ENCODE measurements at places on chromosomes 7 and 10. TPM values are rescaled to one million over a fixed set of nuclear protein-coding genes. Genes with fewer than 3 reads are reported as not detected.

The FOXP2 gene
- total RNA-seq, result 3.3 TPM

The HOXA4 gene
- total RNA-seq, result not detected

The HOXA11 gene
- not detected for total RNA-seq

The ANKRD30A gene
- total RNA-seq, result not detected

The LRRC18 gene
- total RNA-seq, result not detected

The ODAD2 gene
- 0.96 TPM for total RNA-seq

GRCh38 chr7:148290538-148290937 is 300.0 kb upstream of the C7orf33 start:
- no peaks in the 10 kb centered on the region for H3K36me3 ChIP-seq
- no peak overlapping the region for H3K27ac ChIP-seq
- H3K4me3 ChIP-seq, result no peak overlapping the region
- no peaks in the 10 kb centered on the region for H3K4me1 ChIP-seq
- DNase-seq, result no peak
- H3K27me3 ChIP-seq, result no peaks in the 10 kb centered on the region

DNA sequence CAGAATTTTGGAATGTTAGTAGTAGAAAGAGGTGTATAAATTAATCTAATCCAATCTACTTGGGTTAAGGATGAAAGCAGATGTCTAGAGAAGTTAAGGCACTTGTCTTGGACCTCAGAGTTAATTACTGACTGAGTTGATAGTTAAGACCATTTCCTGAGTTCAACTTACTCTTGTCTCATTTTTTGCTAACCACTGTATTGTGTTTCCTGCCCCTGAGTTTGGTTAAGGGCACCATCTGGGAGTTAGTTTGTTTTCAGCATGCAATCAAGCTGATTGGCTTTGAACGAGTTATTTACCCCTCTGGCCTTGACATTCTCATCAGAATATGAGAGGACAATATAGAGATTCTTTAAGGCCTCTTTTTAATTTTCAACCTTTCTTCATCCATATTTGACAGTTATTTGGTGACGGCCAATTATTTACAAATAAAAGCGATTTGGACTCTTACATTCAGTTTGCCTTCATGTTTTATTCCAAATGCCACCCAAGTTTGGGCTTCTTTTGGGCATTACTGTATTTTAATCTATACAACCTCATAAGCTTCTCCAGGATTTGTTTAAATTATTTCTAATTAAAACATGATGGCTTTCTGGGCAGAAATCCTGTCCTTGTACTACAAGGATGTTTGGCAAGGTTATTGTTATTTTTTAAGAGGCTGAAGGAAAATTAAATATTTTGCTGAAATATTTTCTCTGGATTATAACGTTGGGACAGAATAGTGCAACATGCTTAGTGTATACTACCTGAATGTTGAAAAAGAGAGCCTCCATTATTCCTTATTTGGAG is 225.0 kb downstream of the CACNB2 start:
- no peaks in the 10 kb centered on the region for H3K36me3 ChIP-seq
- DNase-seq, result no peak
- H3K27me3 ChIP-seq, result no peaks in the 10 kb centered on the region
- peaks cover 4% of the 10 kb centered on the region for H3K4me1 ChIP-seq
- no peak overlapping the region for H3K27ac ChIP-seq

- no peaks in the 10 kb centered on the region for H3K27me3 ChIP-seq
- no peaks in the 10 kb centered on the region for H3K4me1 ChIP-seq
- no peak for DNase-seq
- no peaks in the 10 kb centered on the region for H3K36me3 ChIP-seq
- H3K4me3 ChIP-seq, result no peak overlapping the region
Measured at GRCh38 chr7:142414135-142414534, 156.3 kb upstream of the PRSS58 start.

- no peak for DNase-seq
- H3K27me3 ChIP-seq, result no peaks in the 10 kb centered on the region
- H3K27ac ChIP-seq, result no peak overlapping the region
- H3K4me1 ChIP-seq, result no peaks in the 10 kb centered on the region
Measured at GRCh38 chr7:68587599-68587998, 1010.7 kb upstream of the AUTS2 start.

DNA sequence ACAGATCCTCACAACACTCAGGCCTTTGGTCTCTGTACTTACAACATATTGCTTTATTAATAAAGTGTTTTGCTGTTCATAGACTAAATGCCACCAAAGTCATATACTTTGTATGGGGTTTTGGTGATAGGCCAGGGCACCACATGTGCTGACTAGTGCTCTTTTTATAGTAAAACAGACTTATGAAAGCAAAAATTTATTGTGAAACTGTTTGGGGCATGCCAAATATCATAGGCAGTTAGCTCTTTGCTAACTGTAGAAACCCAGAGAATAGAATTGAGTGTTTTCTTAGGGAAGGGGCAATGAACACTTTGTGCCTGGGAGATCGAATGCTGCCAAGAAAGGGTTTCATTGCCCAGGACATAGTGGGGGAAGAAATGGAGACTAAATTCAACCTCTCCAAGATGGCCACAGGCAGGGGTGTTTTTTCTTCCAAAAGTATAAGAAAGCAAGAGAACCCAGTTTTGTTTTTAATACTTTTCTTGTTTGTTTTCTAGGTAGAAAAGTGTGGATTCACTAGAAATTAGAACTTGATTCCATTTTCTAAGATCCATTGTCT is 142.7 kb downstream of the TRIL start:
- H3K36me3 ChIP-seq, result peaks cover 9% of the 10 kb centered on the region
- H3K27ac ChIP-seq, result no peak overlapping the region
- no peak for DNase-seq
- H3K27me3 ChIP-seq, result no peaks in the 10 kb centered on the region

- no peak for DNase-seq
- no peaks in the 10 kb centered on the region for H3K27me3 ChIP-seq
- peaks cover 39% of the 10 kb centered on the region for H3K4me1 ChIP-seq
- no peaks in the 10 kb centered on the region for H3K36me3 ChIP-seq
- no peak overlapping the region for H3K27ac ChIP-seq
Measured at GRCh38 chr10:132542086-132542775, 4.6 kb downstream of the INPP5A start.

DNA sequence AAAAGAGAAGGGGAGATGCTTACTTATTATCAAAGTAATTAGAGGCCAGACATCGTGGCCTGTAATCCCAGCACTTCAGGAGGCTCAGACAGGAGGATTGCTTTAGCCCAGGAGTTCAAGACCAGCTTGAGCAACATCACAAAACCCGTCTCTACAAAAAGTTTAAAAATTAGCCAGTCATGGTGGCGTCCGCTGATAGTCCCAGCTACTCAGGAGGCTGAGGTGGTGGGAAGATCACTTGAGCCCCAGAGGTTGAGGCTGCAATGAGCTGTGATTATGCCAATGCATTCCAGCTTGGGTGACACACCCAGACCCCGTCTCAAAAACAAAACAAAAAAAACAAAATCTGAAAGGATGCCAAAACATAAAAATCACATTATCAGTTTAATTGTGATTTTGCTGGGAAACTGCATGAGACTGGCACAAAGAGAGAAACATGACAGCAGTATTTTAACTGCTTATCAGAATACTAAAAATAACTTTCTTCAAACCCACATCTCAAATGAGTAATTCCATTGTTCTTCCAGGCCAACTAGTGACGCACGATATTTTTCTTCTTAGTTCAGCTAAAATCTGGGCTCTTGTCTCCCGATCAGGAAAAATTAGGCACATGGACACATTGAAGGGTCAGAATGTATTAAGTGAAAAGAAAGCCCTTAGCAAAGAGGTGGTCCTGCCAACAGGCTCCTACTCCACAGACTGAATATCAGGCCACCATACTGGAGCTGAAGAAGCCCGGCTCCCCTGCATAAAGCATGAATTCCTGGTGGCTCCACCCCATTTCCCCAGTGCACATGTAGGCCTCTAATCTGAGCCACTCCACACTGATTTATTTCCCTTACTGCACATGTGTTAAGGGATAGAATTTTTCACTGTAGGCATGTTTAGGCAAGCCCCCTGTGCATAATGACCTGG is 9.6 kb upstream of the CCM2 start:
- H3K27ac ChIP-seq, result peak overlapping the region; percentile 82
- H3K27me3 ChIP-seq, result no peaks in the 10 kb centered on the region
- H3K36me3 ChIP-seq, result peaks cover under 1% of the 10 kb centered on the region
- H3K4me1 ChIP-seq, result peaks cover 17% of the 10 kb centered on the region
- no peak overlapping the region for H3K4me3 ChIP-seq
- DNase-seq, result peak; percentile 91

- H3K27me3 ChIP-seq, result no peaks in the 10 kb centered on the region
- peak overlapping the region; percentile 75 for H3K27ac ChIP-seq
- DNase-seq, result peak; percentile 70
- H3K4me3 ChIP-seq, result no peak overlapping the region
- H3K4me1 ChIP-seq, result peaks cover 38% of the 10 kb centered on the region
Measured at GRCh38 chr10:71270301-71271220, 48.5 kb upstream of the SLC29A3 start.

DNA sequence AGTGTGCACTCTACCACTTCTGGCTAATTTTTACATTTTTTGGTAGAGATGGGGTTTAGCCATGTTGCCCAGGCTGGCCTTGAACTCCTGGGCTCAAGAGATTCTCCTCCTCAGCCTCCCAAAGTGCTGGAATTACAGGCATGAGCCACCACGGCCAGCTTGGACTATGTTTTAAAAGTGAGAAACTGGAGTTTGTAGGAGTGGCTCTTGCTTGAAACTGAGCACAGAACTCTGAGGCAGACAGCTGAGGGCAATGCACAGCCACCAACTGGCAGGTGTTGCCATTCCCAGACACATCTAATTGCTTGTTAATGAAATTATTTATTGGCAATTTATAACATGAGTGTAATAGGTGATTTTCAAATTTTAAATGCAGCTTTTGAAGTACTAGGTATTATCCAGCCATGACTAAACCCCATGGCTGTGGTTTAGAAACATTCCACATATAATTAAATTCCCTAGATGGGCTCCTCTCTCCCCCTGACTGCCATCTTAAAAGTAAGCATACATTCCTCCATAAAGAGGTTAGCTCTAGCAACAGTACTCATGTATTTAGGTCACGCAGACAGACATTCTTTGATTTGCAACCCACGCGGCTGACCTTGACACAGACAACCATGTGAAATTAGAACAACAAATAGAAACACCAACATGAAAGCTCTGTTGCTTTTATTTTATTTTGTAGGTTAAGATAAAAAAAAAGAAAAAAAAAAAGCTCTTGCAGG is 19.8 kb downstream of the PANK1 start:
- DNase-seq, result peak; percentile 75
- H3K4me1 ChIP-seq, result peaks cover 13% of the 10 kb centered on the region
- H3K27me3 ChIP-seq, result no peaks in the 10 kb centered on the region
- no peak overlapping the region for H3K4me3 ChIP-seq
- H3K27ac ChIP-seq, result peak overlapping the region; percentile 37

- H3K4me1 ChIP-seq, result no peaks in the 10 kb centered on the region
- no peaks in the 10 kb centered on the region for H3K36me3 ChIP-seq
- no peak overlapping the region for H3K27ac ChIP-seq
- no peak overlapping the region for H3K4me3 ChIP-seq
Measured at GRCh38 chr7:15418264-15418663, 143.6 kb downstream of the AGMO start.

DNA sequence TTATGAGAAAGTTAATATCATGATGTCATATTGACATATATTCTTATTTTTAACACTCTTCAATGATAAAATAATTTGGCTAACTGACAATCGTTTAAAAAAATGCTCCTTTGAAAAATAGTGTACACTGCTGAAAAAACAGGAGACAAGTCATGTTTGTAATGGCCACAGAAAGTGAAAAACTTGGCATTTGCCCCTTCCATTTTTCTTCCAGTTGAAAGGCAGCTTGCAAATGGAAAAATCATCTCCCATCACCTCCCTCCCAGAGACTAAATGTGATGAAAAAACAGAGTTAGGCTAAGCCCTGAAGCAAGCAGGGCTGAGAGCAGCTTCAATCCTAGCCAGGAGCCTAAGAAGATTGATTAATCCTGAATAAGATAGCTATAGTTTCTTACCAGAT is 160.4 kb downstream of the SKAP2 start:
- no peak overlapping the region for H3K4me3 ChIP-seq
- DNase-seq, result no peak
- no peaks in the 10 kb centered on the region for H3K36me3 ChIP-seq

DNA sequence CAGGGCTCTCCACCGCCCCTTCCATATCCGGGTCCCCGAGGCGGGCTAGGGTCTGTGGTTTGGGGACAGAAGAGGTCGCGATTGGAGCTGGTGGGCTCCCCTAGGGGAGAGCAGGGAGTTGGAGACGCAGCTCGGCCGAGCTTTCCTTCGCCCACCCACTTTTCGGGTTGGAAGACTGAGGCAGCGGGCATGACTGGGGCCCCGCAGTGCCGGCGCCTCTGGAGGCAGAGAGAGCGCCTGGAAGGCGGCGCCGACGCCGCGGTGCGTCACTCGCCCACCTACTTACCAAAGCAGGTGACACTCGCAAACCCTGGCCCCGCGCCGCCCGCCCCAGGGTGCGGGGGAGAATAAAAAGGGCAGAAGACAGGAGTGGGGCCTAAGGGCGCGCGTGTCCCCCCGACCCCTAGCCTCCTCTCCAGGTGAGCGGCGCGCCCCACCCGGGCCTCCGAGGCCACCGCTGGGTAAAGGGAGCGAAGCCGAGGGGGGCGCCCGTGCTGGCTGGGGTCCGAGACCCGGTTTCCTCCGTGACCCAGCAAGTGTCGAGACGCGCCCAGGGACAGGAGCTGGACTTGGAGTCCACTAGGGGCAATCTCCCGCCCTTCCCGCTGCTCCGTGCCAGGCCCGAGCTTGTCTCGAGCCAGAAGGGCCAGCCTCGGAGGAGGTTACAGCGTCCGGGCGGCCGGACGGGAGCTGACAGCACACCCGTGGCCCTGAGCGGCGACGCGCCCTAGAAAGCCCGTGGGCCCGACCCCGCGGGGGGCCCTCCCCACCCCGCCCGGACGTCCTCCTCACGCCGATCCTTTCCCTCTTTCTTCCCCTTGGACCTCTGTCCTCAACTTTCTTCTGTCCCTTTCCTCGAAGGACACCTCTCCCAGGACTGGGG is 34.4 kb upstream of the GRID1 start:
- H3K27ac ChIP-seq, result peak overlapping the region; percentile 70
- H3K36me3 ChIP-seq, result no peaks in the 10 kb centered on the region
- no peaks in the 10 kb centered on the region for H3K27me3 ChIP-seq
- H3K4me3 ChIP-seq, result peak overlapping the region; percentile 71
- peaks cover 28% of the 10 kb centered on the region for H3K4me1 ChIP-seq

DNA sequence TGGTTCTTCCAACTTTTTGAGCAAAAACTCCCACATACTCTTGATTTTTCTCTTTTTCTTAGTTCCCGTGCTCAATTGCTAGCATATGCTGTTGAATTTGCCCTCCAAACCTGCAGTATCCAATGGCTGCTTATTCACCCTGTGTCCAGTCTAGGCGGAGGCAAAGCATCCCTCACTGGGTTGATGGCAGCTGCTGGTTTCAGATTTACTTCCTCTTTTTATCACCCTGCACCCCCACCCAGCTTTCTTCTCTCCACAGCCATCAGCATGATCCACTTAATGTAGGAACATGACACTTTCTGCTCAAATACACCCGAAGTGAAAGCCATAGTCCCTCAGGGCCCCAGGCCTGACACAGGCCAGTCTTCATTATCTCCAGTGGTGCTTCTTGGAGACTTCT is 87.6 kb upstream of the ADARB2 start:
- no peak for DNase-seq
- H3K4me1 ChIP-seq, result no peaks in the 10 kb centered on the region
- no peaks in the 10 kb centered on the region for H3K36me3 ChIP-seq
- no peak overlapping the region for H3K4me3 ChIP-seq
